Right renal pelvis (tissue), 4 donors: ENCODE measurements at places on chromosomes 1 and 21. TPM values are rescaled to one million over a fixed set of nuclear protein-coding genes. Genes with fewer than 3 reads are reported as not detected.

Gene PTBP2
- polyA plus RNA-seq, result 42.1 TPM

Gene SYT6
- polyA plus RNA-seq, result 1.3 TPM

Gene DRAXIN
- 1.1 TPM for polyA plus RNA-seq

Gene TXNDC12
- polyA plus RNA-seq, result 83.4 TPM

Gene PLA2G2D
- not detected for polyA plus RNA-seq

Gene RIPPLY3
- polyA plus RNA-seq, result 2.2 TPM

Gene TRABD2B
- polyA plus RNA-seq, result 23.0 TPM

Gene SLC25A33
- 5.6 TPM for polyA plus RNA-seq

Gene CR2
- 1.2 TPM for polyA plus RNA-seq

Gene CTH
- polyA plus RNA-seq, result 12.5 TPM

Gene CACHD1
- 58.7 TPM for polyA plus RNA-seq

Gene CIART
- polyA plus RNA-seq, result 7.4 TPM

Gene EFHD2
- 13.3 TPM for polyA plus RNA-seq

Gene SERPINC1
- polyA plus RNA-seq, result 0.33 TPM

Gene ANGPTL3
- polyA plus RNA-seq, result 15.8 TPM

Gene CCDC185
- 0.14 TPM for polyA plus RNA-seq
